ENCODE measurements at places on chromosomes 7 and 10.
A peak's percentile ranks its signal among the peaks of the same experiment; 100 is the strongest.

- peak; percentile 23 for DNase-seq
Observed at GRCh38 chr7:34133983-34134782, 228.8 kb downstream of the BMPER start.

DNA sequence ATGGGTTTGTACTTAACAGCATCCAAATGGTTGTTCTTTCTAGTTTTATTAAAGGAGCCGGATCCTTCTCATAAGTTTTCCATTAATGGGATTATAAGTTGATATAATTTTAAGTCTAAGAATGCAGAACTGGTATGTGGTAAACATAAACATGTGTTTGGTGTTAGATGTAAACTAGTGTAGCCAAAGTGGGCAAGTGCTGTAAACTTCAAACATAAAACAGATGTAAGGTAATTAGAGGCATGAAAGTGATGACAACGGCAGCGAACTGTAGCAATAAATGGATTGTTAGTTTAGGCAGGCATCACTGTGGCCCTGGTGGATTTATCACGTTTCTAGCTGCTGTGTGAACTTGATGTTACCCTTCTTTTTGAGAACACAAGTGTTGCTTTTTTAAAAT is 37.9 kb downstream of the BAMBI start:
- DNase-seq = no peak

DNA sequence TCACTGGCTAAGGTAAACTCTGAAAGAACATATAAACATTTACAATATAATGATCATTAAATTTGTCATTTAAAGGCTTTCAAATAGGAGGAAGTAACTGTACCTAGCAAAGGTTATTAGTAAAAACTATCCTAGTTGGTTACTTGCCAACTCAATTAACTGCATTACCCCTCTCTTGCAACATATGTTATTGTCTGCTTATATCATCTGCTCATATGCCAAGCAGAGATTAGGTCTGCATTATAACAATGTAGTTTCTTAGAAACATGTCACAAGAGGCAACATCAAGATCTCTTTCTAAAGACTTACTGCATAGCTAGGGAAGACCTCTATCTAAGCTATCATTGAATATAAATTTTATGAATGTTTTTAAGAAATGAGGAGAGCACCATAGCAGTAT is 132.5 kb downstream of the RELN start:
- DNase-seq = no peak

DNA sequence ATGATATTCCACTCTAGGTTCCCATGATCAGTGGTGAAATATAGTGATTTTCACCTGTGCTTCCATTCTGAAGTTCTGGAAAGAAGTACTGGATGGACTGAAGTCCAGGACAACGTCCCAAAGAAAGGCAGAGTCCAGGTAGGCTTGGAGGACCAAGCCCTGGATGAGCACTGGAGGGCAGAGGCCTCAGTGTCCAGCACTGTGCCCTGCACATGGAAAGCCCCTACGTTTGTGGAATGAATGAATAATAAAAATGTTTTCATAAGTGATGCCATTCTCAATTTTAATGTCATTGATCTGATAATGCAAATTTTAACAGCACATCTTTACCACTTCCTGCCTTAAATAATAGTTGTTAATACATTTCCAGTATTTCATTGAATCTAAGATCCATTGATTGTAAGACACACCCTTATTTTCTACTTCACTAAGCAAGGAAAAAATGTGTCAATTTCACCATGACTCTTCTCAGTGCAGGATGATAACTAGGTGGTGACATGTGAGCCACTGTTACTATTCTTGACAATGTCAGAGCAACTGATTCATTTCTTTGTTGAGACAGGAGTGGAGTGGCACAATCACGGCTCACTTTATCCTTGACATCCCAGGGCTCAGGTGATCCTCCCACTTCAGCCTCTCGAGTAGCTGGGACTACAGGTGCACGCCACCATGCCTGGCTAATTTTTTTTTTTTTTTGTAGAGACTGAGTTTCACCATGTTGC is 35.2 kb downstream of the ZNF783 start:
- no peak for DNase-seq

- DNase-seq = no peak
Observed at GRCh38 chr10:79079490-79080355, 11.0 kb downstream of the ZMIZ1 start.

DNA sequence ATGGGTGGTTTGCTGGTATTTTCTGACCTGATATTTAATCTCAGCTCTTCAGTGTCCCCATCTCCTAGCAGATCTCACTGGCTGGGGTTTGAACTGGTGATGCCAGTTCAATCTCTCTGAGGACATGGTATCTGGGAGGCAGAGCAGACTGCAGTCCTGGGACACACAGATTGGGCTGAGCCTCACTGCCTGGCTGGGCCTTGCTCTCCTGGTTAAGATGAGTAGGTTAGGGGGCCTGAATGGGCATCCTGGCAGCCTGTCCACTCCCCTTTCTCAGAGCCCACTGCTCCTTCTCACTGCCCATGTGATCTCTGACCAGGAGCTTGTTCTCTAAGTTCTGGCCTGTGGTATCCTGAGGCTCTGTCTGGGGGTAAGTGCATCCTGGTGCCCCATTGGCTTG is 363.4 kb downstream of the GLRX3 start:
- no peak for DNase-seq

DNA sequence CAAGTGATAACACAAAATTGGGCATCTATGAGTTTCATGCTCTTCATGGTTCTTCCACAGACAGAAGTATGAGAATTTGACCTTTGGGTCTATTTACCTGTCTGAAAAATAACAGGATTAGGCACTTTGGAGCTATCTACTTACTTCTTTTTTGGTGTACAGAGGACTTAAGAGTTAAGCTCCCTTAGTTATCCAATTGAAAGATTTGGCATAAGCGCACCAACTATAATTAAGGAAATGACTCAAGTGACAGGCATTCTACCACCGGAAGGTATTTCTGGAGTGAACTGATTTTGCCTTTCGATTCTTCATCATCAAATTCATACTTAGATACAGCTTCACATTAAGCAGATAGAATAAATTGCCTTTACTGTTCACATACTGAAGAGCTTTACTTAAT is 43.9 kb downstream of the IFIT5 start:
- no peak for DNase-seq

DNA sequence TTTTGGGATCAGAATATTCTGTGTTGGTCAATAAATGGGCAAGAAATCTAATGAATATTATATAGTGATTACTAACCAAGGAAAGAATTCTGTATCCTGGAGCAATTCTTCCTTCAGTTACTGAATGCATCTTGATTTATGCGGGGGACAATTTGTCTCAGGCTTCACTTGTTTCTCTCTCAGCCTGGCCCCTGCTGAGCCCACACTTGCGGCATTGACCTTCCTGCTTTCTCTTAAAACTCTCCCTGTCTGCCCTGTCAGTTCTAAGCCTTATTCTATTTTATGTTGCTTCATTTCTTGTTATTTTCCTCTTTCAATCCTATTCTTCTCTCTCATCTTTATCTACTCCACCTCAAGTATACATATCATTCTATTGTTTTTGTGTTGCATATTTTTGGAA is 122.1 kb upstream of the TPK1 start:
- DNase-seq = no peak

GRCh38 chr7:95897557-95898251 is 125.3 kb downstream of the DYNC1I1 start:
- no peak for DNase-seq

DNA sequence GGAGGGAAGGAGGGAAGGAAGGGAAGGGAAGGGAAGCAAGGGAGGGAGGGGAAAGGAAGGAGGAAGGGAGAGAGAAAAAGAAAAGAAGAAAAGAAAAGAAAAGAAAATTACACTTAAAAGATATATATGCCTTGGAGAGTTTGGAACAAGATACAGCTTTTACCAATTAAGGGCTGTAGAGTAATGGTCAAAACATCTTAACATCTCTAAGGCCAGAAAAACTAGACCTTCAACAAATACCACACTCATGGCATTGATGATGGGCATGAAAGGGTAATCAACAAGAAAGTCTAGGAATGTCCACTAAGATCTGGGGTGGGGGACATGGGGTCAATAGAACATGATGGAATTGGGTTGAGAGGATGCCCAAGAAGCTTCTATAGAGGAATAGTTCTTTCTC is 74.5 kb downstream of the CREB3L2 start:
- no peak for DNase-seq

GRCh38 chr10:29540016-29540415 is 94.8 kb downstream of the SVIL start:
- no peak for DNase-seq

GRCh38 chr7:77667459-77668086 is 28.7 kb upstream of the RSBN1L start:
- DNase-seq = no peak

- DNase-seq = no peak
Observed at GRCh38 chr7:157488966-157489365, 152.2 kb downstream of the DNAJB6 start.

DNA sequence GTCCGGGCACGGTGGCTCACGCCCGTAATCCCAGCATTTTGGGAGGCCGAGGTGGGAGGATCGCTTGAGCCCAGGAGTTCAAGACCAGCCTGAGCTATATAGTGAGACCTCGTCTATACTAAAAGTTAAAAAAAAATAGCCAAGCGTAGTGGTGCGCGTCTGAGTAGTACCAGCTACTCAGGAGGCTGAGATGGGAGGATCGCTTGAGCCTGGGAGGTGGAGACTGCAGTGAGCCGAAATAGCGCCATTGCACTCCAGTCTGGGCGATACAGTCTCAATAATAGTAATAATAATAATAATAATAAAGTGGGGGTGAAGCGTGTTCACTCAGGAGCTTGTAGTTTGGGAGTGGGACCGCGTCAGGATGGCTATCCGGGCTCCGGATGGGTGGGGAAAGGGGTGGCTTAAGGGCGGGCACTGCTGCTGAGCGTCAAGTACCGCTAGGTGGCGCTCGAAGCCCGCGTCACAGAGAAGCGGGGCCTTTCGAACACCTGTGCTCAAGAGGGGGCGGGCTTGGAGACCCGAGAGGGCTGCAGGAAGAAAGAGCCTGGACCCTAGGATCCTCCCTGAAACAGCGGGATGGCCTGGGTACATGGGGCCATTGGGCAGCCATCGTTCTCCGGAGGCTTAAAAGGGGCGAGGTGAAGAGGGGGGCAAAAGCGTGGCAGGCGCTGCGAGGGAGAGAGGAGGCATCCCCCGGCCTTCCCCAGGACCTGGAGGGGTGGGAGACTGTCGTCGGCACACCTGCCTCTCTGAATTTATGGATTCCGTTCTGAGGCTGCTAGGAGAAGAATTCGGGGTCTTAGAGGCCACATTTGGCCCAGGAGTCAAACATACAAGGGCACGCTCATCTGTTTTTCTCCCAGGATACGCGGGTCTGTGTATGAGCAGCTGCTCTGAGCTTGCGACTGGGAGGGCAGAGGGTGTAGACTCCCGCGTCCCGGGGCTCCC is 14.5 kb downstream of the LBX1 start:
- no peak for DNase-seq

GRCh38 chr7:43439631-43440401 is 143.1 kb upstream of the STK17A start:
- DNase-seq = peak; percentile 71

GRCh38 chr7:83610649-83611304 is 38.2 kb downstream of the SEMA3E start:
- DNase-seq = no peak

DNA sequence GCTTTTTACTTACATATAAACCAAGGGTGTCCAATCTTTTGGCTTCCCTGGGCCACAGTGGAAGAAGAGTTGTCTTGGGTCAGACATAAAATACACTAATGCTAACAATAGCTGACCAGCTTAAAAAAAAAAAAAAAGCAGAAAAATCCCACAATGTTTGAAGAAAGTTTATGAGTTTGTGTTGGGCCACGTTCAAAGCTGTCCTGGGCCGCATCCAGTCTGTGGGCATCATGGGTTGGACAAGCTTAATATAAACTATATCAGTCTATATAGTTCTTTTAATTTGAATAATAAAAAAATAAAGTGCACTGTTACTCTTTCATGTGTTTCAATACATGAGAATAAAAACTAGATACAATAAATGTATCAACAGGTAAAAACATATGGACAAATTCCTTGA is 179.9 kb downstream of the DNAJC1 start:
- DNase-seq = no peak

DNA sequence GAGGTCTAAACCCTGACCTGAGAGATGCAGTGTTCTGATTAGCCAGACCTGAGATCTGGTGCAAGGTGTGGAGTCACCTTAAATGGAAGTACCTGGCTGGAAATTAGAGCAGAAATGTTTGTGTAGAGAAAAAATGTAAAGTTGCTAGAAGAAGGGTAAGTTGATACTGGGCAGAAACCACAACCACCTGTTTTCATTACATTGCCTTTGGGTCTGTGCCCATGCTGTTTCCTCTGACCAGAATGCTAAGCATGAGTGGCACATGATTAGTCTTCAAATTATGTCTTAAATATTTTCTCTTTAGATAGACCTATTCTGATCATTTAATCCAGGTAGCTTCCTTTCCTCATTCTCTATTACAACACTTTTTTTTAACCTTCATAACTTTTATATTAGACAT is 69.0 kb downstream of the CASD1 start:
- no peak for DNase-seq

DNA sequence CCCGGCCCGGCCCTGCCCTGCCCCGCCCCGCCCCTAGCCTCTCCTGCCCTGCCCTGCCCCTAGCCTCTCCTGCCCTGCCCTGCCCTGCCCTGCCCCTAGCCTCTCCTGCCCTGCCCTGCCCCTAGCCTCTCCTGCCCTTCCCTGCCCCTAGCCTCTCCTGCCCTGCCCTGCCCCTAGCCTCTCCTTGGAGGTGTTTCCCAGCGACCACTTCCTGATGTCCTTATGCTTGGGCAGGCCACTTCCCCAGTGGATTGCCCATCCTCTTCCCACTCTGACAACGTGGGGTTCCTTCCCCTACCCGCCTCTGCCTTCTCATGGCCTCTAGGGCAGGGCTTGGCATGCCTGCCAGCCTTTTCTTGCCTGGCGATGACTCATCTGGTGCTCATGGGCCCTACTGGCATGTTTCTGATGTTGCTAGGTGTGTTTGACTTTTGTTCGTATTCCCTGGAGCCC is 21.2 kb downstream of the PRXL2A start:
- no peak for DNase-seq

- DNase-seq = no peak
Observed at GRCh38 chr10:97184971-97185325, 811 bp downstream of the SLIT1 start.

DNA sequence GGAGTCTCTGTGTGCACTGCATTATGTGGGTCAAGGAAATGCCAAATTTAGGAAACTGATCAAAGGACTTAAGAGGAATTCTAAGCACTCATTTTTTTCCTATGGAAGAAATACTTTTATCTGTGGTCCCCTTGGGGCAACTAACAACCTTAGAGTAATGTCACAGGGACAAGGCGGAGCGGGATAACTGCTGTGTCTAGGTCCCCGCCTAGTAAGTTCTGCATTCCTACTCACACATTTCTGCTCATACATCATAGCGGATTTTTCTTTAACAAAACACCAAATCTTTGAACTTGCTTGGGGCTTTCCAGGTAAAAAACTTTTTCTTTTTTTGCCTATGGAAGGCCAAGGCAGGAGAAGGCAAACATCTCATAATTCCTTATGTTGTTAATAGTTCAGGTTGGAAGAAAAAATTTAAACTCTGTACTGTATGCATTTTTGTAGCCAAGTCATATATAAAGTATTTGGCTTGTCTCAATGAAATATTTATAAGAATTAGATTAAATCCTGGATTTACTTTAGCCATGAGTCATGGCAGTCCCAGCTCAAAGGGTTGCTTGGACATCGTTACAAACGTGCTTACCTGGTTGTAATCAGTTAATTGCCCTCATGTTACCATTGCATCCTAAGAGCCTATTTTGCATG is 285.0 kb downstream of the PHTF2 start:
- DNase-seq = no peak

- no peak for DNase-seq
Observed at GRCh38 chr10:58590152-58590840, 77.6 kb downstream of the BICC1 start.

- no peak for DNase-seq
Observed at GRCh38 chr10:88374392-88375175, 208.5 kb downstream of the RNLS start.
